ENCODE measurements at places on chromosomes 12 and 14.

DNA sequence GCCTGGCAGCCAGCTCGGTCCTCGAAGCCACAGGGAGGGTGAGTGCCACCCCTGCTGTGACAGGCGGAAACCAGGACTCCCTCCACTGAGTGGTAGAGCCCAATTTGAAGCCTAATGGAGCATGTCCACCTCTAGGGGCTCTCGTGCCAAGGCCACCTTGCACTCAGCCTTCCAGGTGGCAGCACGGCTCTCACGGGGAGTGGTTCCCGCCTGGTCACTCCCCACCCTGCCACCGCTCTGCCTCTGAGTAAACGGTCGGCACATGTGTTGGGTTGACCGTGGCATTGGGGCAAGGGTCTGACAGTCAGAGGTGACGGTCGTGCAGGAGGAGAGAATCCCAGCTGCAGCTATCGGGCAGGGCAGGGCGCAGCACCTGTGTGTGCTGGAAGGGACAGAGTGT is 34.8 kb downstream of the IL31 start:
- no peak for DNase-seq

- no peak for DNase-seq
Measured at GRCh38 chr12:106845902-106846301, 71.4 kb downstream of the RIC8B start.

DNA sequence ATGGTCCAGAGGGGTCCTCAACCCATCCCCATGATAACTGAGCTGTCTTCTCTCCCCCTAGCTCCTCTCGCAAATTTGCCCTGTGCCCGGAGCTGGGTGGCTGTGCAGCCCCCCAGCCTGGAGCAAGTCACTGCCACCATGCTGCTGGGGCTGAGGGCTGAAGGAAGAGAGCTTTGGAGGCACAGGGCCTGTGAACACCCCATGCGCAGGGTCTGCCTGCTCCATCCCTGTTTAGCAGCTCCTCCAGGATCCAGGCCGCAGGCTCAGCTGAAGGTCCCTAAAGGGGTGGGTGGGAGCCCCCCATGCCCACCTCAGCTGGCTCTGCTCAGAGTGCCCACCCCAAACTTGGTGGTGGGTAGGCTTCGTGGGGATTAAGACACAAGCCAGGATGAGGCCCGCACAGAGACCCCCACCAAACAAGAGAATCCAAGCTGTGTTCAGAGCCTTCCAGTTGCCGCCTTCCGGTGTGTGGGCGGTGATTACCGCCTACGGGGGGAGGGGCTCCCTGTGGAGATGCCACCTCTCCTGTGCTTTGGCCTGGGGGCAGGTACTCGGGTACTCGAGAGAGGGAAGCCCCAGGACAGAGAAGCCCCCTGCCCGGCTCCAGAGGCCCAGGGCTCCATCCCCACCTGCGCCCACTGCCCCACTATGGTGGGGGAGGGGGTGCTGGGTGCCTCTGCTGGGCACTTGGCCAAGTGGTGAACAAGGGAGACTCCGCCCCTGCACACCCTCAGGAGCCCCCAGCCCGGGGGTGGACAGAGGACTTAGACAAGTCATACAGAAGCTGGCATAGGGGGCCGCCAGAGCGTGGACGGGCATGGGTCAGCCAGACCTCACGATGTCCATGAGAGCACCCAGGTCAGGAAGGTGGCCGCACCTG is 1.4 kb upstream of the JAG2 start:
- DNase-seq, result no peak

DNA sequence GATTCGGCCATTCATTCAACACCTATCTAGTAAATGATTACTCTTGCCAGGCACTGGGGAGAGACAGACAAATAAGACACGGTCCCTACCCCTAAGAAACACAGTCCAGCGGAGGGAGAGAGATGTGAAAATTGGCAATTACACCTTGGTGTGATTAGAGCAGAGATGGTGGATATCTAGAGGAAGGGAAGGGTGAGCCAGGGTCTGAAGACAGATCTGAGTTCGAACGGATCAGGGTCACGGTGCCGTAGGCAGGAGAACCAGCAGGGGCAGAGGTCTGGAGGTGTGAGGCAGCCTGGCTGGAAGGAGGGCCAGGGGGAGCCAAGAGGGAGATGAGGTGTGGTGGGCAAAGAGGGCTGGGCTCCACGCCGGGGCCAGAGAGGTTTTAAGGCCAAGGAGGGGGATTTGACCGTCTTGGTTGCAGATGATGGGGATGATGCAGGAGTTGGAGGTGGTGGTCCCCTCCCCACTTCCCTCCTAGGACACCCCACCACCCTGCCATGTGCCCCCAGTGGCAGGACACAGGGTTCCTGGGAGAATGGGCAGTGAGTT is 27.1 kb downstream of the FAM222A start:
- no peak for DNase-seq

- no peak for DNase-seq
Measured at GRCh38 chr12:16523951-16524331, 82.0 kb downstream of the LMO3 start.

DNA sequence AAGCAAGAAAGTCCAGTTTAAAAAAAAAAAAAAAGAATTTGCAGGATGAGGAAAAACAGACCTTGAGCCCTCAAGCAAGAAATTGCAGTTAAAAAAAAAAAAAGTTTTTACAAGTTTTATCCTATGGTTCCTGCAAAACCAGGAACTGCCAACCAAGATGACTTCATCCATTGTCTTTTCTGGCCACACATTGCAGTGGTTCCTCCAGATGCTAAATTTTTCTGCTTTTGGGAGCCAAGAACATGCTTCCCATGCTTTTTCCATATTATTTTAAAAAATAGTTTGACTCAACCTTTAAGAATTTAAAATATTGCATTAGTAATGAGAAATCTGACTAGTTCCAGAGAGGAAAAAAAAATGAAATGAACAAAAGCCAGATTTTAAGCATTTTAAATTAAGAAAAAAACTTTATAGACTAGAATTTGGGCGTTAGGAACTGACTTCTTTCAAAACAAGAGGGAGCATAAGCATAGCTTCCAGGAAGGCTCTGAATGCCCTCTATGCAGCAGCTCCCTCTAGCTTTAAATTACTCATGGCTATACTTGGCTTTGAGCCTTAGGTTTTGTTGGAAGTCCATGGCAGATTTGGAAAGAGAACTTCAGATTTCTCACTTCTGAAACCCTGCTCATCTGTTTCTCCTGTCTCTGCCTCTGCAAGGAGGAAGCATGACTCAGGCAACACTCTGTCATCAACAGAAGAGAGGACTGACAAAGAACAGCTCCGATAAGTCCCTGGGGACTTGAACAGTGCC is 124.5 kb downstream of the GPR65 start:
- DNase-seq, result no peak

GRCh38 chr12:132505105-132505851 is 15.3 kb downstream of the FBRSL1 start:
- no peak for DNase-seq

GRCh38 chr14:73460691-73461127 is 2.4 kb upstream of the NUMB start:
- no peak for DNase-seq

- DNase-seq, result peak; percentile 16
Measured at GRCh38 chr12:120538281-120539156, 4.4 kb downstream of the RNF10 start.

DNA sequence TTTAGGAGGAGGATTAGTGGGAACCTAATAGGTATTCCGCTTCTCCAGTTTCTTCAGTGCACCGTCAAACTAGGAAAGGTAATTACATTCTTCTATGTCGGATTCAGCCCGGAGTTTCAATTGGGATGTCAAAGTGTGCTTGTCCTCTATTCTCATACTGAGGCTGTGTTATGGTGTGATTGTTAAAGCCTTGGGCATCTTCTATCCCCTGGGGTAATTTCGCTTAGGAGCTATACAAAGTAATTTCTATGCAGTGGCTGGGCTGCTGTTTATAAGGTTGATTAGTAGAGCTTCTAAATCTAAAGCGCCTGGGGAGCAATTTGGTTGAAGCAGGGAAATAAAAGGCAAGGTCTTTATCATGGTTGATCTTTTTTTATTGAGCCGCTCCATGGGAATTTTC is 399.6 kb downstream of the ZFP36L1 start:
- DNase-seq, result peak; percentile 13

DNA sequence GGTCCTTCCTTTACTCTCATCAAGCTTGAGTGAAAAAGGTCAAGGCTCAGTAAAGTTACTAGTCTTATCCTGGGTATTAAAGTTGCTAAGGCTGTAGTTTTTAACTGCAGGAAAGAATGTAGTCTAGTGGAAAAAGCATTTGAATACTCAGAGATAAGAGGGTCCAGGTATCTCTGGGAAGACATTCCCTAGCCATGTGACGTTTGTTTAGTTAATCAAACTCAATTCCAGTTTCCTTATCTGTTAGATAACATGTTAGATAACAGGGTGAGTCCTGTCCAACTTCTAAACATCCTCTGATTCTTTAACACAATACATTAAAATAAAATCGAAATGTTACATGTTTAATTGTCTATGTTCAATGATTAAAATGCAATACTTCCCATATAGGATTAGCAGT is 720.7 kb upstream of the LMO3 start:
- no peak for DNase-seq

DNA sequence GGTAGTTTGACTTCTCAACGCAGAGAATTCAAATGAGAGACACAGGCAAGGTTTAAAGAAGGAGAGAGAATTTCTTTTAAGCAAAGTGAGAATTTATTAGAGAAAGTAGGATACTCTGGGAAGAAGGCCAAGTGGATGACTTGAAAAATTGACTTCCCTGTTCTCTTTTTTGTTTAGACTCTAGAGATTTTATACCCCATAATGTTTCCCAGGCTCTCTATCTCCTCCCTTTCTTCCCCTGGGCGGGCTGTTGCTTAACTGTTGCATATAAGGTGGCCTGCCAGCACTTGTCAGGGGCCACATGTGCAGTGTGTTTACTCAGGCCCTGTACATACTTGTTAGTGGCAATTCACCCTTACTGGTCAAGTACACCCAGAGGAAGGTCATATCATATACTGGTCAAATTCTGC is 403.7 kb downstream of the SLC6A15 start:
- no peak for DNase-seq

DNA sequence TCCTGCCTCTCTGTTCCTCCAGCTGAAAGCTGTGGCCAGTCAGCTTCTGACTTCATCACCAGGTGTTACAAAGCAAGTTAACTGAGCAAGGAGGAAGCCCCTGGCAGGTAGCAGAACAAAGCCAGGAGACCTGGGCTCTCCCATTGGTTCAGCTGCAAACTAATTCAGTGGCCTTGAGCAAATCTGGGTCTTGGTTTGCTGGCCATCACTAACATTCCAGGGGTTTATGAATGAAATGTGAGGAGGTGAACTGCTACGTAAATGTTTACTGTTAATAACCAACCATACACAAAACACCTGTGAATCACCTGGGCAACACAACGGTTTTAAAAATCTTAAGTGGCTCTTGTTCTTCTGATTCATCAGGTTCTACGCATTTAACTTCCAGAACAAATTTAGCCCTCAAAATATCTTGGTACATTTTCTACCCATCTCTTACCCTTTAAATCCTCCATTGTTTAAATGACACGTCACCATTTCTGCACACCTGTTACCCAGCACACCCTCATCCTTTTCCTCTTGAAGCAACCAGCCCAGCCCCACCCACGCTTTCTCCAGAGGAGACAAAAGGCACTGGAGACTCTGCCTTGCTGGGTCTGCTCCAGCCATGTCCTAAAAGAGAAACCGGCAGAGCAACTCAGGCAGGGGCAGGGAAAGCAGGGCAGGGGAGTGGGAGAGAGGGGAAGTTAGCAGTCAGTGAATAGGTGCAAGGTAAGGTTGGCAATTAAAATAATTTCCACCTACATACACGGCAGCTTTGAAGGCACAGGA is 49.3 kb upstream of the TSPAN11 start:
- DNase-seq, result peak; percentile 23

DNA sequence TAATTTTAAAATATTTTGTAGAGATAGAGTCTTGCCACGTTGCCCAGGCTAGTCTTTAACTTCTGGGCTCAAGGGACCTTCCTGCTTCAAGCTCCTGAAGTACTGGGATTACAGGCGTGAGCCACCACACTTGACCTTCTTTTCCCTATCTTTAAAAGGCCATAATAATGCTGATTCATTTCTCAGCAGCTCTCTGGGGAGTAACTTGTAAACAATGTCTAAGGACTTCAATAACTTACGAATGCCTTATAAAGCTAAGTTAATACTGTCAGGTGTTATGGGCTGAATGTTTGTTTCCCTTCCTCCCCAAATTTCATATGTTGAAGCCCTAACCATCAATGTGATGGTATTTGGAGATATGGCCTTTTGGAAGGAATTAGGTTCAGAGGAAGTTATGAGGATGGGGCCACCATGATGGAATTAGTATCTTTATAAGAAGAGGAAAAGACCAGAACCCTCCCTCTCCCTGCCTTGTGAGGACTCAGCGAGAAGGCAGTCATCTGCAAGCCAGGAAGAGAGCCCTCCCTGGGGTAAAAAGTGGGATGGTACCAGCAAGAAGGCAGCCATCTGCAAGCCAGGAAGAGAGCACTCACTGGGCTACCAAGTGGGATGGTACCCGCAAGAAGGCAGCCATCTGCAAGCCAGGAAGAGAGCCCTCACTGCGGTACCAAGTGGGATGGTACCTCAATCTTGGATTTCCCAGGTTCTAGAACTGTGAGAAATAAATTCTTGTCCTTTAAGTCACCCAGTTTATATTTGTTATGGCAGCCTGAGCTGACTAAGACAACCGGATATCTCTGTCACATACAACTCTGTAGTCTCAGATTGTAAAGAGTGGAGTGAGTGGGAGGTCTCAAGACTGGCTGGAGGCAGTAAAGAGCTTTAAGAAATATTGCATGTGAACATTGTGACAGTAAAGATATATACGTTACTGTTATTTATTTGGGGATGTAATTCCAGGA is 16.3 kb upstream of the YBX3 start:
- no peak for DNase-seq

DNA sequence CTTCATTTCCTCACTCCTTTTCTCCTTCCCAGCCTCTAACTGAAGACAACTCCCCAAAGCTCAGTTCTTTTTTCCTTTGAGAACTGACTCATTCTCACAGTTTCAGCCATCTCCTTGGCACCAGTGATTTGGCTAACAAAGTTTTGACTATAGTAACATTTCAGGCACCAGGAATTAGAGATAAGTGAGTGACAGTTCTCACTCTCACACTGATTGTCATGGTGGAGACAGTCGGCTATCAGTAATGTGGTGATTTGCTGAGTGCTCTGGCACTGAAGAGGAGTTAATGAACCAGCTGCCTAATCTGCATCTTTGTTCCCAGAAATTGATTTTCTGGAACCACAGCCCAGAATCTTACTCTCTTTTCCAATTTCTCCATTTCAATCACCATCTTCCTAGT is 29.5 kb downstream of the HELB start:
- no peak for DNase-seq
